ENCODE measurements at places on chromosomes 11 and 22. TPM values are rescaled to one million over a fixed set of nuclear protein-coding genes. Genes with fewer than 3 reads are reported as not detected.

DNA sequence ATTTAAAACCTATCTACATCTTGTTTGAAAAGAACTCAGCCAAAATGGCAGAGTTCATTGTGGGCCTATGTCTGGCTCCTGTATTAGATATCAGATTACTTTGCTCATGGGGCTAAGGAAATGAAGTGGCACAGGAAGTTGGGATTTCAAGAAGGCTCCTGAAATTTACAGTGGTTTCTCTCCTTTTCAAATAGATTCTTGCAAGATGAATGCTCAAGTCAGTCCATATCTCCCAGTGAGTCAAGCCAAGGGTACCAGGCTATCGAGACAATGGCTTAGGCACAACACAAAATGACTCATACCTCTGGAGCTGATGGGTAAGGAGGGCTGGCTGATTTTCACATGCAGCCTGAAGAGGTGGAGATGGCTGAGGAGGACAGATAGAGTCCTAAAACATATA, 24.1 kb upstream of the APOA1 start:
- no peak for ATAC-seq

Gene CALCA
- total RNA-seq: not detected

DNA sequence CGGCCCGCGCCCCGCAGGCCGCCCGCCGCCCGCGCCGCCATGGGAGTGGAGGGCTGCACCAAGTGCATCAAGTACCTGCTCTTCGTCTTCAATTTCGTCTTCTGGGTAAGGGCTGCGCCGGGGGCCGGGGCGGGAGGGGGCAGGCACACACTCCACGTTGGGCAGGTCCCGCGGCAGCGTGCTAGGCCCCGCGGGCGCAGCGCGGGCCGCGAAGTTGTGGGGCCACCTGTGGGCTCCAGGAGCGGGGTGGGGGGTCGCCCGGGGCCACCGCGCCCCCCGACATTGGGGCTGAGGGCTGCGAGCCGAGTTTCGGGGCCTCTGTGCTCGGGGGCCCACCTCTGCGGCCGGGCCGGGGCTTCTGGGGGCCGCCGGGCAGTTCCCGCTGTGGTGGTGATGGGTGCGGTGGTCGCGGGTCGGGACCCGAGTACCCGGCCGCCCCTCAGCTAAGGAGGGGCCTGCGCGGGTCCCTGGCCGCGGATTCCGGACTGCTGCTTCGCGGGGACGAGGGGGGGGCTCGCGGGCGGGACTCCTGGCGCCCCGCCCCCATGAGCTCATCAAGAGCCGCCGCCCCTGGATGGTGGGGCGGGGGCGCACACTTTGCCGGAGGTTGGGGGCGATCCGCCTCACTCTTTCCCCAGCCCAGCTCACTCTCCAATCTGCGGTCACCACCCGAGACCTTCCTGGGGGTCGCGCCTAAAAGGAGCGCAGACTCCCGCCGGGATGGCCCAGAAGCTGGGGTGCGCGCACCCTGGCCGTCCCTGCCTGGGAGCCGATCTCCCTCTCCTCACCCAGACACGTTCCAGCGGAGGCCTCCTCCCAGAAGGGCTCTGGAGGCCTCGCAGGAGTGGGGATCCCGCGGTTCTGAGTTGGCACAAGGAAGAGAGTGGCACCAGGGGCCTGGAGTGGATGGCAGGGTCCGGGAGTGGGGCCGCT, 667 bp downstream of the CD81 start:
- ATAC-seq: peak; percentile 60

Gene VSIG2
- 1.2 TPM for total RNA-seq

DNA sequence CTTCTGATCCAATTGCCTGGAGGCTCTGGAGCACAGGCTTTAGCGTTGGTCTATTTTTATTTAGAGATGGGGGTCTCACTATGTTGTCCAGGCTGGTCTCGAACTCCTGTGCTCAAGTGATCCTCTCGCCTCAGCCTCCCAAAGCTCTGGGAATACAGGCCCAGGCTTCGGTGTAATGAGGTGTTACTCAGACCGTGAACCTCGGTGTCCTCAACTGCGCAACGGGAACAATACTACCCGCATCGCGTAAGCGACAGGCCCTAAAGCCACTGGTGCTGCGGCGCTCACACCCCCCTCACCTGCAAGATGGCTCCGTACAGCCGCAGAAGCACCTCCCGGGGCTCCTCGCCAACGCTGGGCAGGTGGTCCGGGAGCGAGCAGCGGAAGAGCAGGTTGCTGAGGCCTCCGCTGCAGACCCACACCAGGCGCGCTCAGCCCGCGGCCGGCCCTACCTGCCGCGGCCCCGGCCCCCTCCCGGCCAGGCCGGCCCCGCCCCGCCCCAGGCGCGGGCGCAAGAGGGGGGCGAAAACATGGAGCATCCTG, 628 bp downstream of the CHKB start:
- ATAC-seq: no peak

DNA sequence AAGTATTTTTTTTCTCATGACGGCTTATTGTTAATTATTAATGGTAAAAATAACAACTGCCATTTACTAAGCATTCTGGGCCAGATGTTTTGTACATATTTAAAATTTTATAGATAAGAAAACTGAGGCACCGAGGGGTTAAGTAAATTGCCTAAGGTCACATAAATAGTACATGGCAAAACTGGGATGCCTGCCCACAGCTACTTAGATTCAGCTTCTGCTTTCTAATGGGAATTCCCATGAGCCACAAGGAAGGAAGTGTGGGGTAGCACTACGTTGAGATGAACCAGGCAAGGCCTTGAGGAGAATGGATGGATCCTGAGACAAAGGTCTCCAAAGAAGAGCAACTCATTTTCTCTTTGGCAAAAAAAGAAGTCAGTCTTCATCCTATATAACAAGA, 11.9 kb upstream of the PHF21A start:
- ATAC-seq: no peak

DNA sequence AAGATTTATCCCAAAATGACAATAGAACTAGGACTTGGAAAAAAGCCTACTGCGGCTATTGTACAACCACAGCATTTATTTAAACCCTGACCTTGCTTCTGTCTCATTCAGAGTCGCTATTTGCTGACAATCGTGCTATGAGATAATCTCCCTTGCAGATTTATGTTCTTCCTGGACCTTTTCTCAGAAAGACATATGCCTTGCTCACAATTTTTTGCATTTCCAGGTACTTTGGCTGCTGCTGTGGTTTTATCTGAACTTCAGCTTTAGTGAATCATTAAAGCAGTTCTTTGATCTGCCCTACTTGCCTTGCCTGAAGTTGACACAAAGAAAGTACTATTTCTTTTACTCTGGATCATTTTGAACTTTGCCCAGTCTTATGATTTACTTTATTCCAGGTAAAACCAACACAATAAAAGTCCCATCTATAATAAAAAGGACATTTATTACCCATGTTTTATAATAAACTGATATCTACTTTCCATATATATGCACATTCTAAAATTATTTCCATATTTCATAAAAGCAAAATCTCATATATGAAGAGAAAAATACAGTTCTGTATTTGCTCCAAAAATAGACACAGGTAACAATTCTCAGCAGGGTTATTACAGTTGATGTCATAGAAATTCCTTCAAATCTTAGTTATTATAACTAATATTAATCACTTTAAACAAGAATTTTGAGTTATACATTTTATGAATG, 63.4 kb upstream of the CARD18 start:
- ATAC-seq: no peak

DNA sequence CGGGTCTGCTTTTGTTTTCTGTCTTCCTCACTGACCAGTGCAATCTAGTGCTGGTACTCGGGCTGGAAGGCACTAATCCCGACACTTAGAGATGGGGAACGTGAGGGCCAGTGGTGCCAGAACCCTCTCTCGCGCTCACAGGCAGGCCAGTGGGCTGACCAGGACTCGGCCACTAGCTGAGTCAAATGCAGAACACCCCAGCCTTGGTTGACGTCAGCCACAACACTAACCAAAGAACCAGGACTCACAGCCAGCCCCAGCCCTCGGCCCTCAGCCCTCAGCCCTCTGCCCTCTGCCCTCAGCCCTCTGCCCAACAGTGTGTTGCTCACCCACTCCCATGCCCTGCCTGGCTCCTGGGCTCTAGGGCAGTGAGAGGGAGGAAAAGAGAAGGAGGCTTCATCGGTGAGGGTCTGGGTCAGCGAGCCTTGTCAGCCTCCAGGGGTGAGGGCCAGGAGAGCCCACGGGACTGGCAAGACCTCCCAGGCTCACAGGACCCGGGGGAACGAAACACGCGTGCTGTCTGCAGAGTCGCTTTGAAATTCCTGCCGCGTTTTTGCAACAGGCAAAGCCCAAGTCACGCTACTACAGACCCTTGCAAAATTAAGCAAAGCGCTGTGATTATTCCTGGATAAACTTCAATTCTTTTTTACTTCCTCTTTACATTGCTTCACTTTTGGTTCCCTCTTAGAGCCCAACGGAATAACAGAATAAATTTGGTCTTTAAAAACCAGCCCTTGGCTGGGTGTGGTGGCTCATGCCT, 27.5 kb downstream of the KIAA0930 start:
- peak; percentile 58 for ATAC-seq

GRCh38 chr11:96211436-96211835, 131.6 kb downstream of the MAML2 start:
- ATAC-seq: no peak

Measured in gastroesophageal sphincter (tissue), 4 donors.